ENCODE measurements at places on chromosomes 7 and 10.

- DNase-seq = no peak
Measured at GRCh38 chr10:73814896-73815718, 3.7 kb upstream of the NDST2 start.

DNA sequence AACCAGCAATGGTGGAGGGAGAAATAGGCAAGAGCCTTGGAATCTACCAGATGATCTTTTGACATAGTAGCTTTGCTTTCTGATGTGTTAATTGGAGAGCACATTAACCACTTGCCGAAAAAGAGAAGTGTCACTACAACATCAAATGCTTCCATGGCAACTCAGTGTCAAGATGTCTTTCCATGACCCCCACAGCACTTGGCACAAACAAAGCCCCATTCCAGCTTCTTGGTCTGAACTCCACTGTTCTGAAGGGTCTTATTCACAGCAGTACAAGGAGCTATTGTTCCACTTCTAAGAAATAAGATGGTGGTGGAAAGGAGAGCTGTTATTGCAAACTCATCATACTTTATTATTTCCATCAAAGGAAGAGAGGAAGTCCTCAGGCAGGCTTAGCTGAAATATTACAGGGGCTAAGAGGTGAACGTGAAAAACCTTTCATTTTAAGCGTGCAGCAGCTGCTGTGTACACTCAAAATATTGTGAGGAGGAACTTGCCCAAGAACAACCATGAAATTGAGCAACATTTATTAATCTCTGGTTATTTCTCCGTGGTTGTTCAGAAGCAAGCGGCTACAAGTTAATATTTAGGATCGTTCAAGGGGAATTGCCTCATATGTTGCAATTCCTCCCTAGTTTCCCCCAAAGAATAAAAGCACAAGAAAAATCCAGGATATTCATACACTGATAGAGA, 354.8 kb upstream of the CELF2 start:
- DNase-seq = no peak

- DNase-seq = no peak
Measured at GRCh38 chr10:58350619-58351323, 16.0 kb downstream of the UBE2D1 start.

- no peak for DNase-seq
Measured at GRCh38 chr10:121243609-121244241, 354.5 kb downstream of the FGFR2 start.

DNA sequence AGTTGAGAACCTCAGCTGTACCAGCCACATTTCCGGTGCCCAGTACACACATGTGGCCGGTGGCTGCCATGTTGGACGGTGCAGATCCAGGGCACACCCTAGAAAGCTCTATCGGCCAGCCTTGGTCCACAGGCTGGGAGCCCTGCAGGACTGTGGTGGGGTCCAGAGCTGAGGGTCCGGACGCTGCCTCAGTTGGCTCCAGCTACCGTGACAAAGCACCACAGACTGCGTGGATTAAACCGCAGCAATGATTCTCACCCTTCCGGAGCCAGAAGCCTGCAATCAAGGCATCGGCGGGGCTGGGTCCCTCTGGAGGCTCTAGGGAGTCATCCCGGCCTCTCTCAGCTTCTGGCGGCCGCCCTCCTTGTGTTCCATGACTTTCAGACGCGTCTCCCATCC, 50.1 kb downstream of the PDGFA start:
- DNase-seq = no peak

DNA sequence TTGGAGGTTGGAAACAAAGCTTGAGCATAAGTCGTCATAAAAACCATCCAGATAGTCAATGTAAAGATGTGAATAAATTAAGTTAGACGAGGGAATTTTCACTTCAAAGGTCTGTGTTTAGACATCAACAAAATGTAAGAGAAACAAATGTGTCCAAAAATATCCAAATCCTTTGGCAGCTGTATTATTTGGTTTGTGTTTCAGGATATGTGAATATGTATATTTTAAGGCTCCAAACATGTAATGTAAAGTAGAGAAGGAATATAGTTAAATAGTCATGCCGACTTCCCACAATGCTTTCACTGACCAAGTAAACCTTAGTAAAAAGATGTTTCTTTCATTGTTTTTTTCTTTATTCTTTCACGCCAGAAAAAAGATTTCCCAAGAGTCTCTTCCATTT, 604.9 kb upstream of the NRP1 start:
- no peak for DNase-seq

GRCh38 chr10:27138277-27138676, 15.9 kb downstream of the YME1L1 start:
- DNase-seq = no peak

GRCh38 chr7:47577321-47577919, 4.5 kb downstream of the TNS3 start:
- DNase-seq = no peak

All from stimulated activated CD8-positive, alpha-beta memory T cell treated with anti-CD3 and anti-CD28 coated beads, Interleukin-15, amount 100 ng/mL, for 48 hours (primary cell).